ENCODE measurements at places on chromosomes 16 and 17. TPM values are rescaled to one million over a fixed set of nuclear protein-coding genes. Genes with fewer than 3 reads are reported as not detected.

DNA sequence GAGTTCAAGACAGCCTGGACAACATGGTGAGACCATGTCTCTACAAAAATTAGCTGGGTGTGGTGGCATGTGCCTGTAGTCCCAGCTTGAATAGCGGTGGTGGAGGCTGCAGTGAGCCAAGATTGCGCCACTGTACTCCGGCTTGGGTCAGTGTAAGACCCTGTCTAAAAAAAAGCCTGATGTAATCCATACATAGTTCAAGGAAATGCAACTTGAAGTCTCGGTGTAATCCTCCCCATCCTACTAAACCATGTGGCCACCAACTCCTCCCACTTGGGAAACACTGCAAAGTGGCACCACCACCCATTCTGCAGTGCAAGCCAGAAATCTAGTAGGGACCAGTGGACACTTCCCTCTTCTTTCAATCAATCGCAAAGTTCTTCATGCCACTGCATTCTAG is 5.4 kb upstream of the KPNB1 start:
- DNase-seq: no peak
- no peak overlapping the region for H3K4me3 ChIP-seq
- no peak overlapping the region for H3K27ac ChIP-seq

DNA sequence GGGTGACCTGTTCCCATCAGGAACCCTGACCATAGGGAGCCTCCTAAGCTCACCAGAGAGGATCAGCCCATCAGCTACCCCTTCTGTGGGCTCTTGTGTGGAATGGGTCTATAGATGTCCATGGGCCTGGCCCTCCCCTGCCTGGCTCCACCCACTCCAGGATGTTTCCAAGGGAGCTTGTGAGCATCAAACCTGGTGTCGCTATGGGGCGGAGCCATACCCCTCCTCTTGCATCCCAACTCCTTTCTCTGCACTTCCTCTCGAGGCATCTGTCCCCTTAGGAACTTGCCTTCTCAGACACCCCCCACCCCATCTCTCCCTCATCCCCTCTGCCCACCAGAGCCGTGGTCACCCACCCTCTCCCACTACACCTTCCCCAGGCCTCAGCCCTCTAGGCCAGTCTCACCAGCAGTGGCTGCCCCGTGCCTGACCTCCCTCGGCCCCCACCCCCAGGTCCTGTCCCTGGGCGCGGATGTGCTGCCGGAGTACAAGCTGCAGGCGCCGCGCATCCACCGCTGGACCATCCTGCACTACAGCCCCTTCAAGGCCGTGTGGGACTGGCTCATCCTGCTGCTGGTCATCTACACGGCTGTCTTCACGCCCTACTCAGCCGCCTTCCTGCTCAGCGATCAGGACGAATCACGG is 10.4 kb downstream of the KCNH6 start:
- peaks cover 12% of the 10 kb centered on the region for H3K27me3 ChIP-seq
- no peak overlapping the region for H3K27ac ChIP-seq
- H3K4me3 ChIP-seq: no peak overlapping the region
- no peaks in the 10 kb centered on the region for H3K4me1 ChIP-seq
- H3K36me3 ChIP-seq: no peaks in the 10 kb centered on the region
- no peak for DNase-seq

The TPSG1 gene
- not detected for total RNA-seq

GRCh38 chr17:17303010-17303846 is at the start of gene NT5M:
Gene NT5M, plus strand, starts transcription at chr17:17303373. Its CDS starts 178 bp downstream, at chr17:17303551.
- peaks cover 4% of the 10 kb centered on the region for H3K4me1 ChIP-seq
- no peak within 1 kb of the TSS for H3K27ac ChIP-seq
- H3K4me3 ChIP-seq: peak within 1 kb of the TSS; percentile 81
- H3K27me3 ChIP-seq: no peaks in the 10 kb centered on the region
- peak; percentile 92 for DNase-seq

DNA sequence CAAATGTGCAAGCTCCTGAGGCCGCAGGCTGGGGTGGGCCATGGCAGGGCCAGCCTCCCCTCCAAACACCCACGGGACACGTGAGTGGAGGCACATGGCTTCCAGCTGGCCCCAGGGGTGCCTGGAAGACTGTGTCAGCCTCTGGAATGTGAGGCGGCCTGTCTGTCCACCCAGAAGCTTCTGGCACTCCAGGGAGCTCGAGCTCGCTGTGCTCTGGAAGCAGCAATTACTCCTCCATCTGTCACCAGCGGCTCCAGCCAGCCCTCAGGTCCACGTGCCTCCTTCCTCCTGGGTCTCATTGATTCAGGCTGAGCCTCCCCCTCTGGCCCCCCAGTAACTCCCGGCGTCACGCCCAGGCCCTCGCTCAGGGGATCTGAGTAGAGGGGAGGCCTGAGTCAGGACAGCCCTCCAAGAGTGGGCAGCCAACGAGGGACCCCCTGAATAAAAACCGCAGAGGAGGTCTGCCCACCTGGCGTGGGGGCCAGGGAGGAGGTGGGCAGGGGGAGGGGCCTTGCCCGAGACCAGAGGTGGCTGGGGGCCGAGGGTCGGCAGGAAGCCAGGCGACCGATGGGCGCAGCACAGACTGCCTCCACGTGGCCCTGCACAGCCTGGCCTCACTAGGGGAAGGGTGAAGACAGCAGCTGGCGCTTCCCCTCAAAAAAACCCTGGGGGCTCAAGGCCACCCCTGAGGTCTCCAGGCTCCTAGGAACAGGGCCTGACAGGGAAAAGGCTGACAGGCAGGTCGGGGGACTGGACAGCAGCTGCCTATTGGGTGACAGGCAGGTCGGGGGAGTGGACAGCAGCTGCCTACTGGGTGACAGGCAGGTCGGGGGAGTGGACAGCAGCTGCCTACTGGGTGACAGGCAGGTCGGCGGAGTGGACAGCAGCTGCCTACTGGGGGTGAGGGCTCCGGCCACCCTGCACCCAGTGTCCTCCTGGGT is 11.9 kb downstream of the PIEZO1 start:
- H3K27ac ChIP-seq: peak overlapping the region; percentile 98
- peak; percentile 99 for DNase-seq
- no peaks in the 10 kb centered on the region for H3K27me3 ChIP-seq
- H3K4me1 ChIP-seq: peaks cover 35% of the 10 kb centered on the region
- no peaks in the 10 kb centered on the region for H3K36me3 ChIP-seq

The RTN4RL1 gene
- 0.22 TPM for total RNA-seq

- no peaks in the 10 kb centered on the region for H3K36me3 ChIP-seq
- H3K4me1 ChIP-seq: no peaks in the 10 kb centered on the region
- no peak for DNase-seq
- H3K27me3 ChIP-seq: peaks cover 53% of the 10 kb centered on the region
Measured at GRCh38 chr16:86086471-86086870, 187.5 kb downstream of the IRF8 start.

DNA sequence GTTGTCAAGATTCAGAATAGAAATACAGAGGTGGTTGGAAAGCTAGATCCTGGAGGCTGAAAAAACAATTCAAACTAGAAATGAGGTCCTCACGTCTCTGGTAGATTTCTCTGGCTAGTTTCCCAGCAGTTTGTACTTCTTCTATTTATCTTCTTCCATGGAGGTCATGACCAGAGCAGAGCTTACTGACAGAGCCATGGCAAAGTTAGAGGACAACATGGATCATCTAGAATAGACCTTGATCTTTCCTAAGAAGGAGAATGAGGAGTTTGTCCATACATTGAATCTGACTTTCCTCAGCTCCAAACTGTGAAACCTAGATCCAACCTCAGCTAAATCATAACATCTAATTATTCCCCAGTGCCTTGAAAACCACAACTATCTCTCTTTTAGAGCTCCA is 900.8 kb upstream of the GOT2 start:
- peak overlapping the region; percentile 7 for H3K27ac ChIP-seq
- peaks cover 37% of the 10 kb centered on the region for H3K4me1 ChIP-seq
- no peak overlapping the region for H3K4me3 ChIP-seq
- H3K27me3 ChIP-seq: no peaks in the 10 kb centered on the region
- H3K36me3 ChIP-seq: no peaks in the 10 kb centered on the region

The NPIPB4 gene
- 2.8 TPM for total RNA-seq

All from GM23248 (cell line).